ENCODE measurements at places on chromosomes 6 and 20. TPM values are rescaled to one million over a fixed set of nuclear protein-coding genes. Genes with fewer than 3 reads are reported as not detected.

SIRPD gene
- not detected for total RNA-seq

ECHDC1 gene
- 54.5 TPM for total RNA-seq

HFE gene
- 13.7 TPM for total RNA-seq

MMP24 gene
- 0.14 TPM for total RNA-seq

COL9A1 gene
- total RNA-seq, result not detected

USP49 gene
- total RNA-seq, result 2.0 TPM

LHFPL5 gene
- total RNA-seq, result not detected

STX11 gene
- 0.55 TPM for total RNA-seq

SLC17A3 gene
- total RNA-seq, result not detected

IRF4 gene
- 0.65 TPM for total RNA-seq

DAAM2 gene
- total RNA-seq, result 1.9 TPM

OOEP gene
- total RNA-seq, result not detected

CD40 gene
- total RNA-seq, result 5.6 TPM

ARMC12 gene
- total RNA-seq, result 0.28 TPM

HS3ST5 gene
- 0.14 TPM for total RNA-seq

SLC35D3 gene
- not detected for total RNA-seq

GSTA2 gene
- total RNA-seq, result not detected

NKX2-4 gene
- not detected for total RNA-seq

SPDEF gene
- total RNA-seq, result under 0.01 TPM

C20orf202 gene
- not detected for total RNA-seq

PTK6 gene
- total RNA-seq, result under 0.01 TPM

DEFB132 gene
- not detected for total RNA-seq

PSMB9 gene
- 29.2 TPM for total RNA-seq

THBS2 gene
- 1,330 TPM for total RNA-seq

CLVS2 gene
- total RNA-seq, result under 0.01 TPM

PHACTR1 gene
- total RNA-seq, result 0.09 TPM

KCNK16 gene
- total RNA-seq, result not detected

PRPH2 gene
- 1.8 TPM for total RNA-seq

PPP1R3G gene
- 2.8 TPM for total RNA-seq

CST5 gene
- total RNA-seq, result not detected

IL17F gene
- total RNA-seq, result not detected

EMILIN3 gene
- total RNA-seq, result under 0.01 TPM

B3GALT4 gene
- 8.8 TPM for total RNA-seq

MCHR2 gene
- not detected for total RNA-seq

TAAR1 gene
- not detected for total RNA-seq

ATP6V1G2 gene
- total RNA-seq, result 5.0 TPM

OR2J3 gene
- not detected for total RNA-seq

FAM83B gene
- under 0.01 TPM for total RNA-seq

DPPA5 gene
- not detected for total RNA-seq

MAS1 gene
- total RNA-seq, result 0.09 TPM

C6orf15 gene
- total RNA-seq, result not detected

PGM3 gene
- 156 TPM for total RNA-seq

ANKRD66 gene
- total RNA-seq, result not detected

PFDN4 gene
- total RNA-seq, result 130 TPM

Data from smooth muscle cell of bladder (primary cell).